Esophagus squamous epithelium (tissue), 5 donors: ENCODE measurements at places on chromosomes 7 and 10.
A peak's percentile ranks its signal among the peaks of the same experiment; 100 is the strongest.

GRCh38 chr10:11162828-11163599 is 145.3 kb downstream of the CELF2 start:
- peak overlapping the region; percentile 83 for H3K27ac ChIP-seq
- H3K4me3 ChIP-seq: peak overlapping the region; percentile 76
- DNase-seq: peak; percentile 61
- peaks cover 5% of the 10 kb centered on the region for H3K27me3 ChIP-seq
- peaks cover 4% of the 10 kb centered on the region for H3K4me1 ChIP-seq
- no peaks in the 10 kb centered on the region for H3K36me3 ChIP-seq

DNA sequence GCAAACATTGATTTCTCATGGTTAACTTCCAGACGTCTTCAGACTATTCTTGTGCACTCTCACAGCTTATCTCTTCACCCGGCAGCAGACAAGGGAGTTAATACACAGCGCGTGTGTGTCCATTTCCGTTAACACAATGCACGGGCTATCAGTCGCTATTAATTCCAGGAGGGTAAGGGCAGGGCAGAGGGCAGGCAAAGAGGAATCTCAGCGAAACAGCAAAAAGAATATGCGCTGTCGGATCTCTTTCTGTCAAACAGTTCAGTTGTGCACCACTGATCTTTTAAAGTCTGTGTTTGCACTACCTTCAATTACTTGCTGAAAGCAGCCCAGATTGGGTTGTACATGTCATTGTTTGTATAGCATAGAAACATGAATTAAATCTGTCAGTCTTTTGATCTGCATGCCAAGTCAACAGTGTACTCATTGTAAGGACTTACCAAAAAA is 41.1 kb upstream of the CABCOCO1 start:
- no peak for DNase-seq
- no peak overlapping the region for H3K4me3 ChIP-seq
- no peak overlapping the region for H3K27ac ChIP-seq
- H3K4me1 ChIP-seq: no peaks in the 10 kb centered on the region
- H3K36me3 ChIP-seq: no peaks in the 10 kb centered on the region

DNA sequence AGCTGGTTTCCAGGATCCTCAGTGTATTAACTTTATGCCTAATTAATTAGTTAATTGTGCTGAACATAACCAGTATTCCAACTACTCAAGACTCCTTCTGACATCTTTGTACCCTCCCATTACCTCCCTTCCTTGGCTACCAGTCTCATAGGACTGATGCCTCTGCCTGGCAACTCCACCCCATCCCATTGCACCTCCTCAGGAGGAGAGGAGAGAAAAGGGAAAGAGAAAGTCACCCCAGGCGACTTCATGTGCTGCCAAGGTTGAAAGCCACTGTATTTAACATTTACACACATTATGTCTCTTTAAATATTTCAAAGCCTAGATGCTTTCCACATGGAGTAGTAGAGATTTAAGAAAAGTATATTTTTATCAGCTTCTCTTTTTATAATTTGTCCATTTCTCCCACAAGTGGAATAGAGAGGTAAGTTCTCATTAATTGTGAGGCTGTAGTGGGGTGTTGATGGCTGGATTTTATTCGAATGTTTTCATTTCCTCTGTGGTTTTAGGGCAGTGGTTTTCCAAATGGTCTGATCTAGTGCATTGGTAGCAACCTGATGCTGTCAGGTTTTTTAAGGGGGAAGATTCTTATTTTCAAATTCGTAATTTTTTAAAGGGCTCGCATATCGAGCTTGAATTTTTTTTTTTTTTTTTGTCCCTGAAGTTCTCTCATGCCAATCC is 148.0 kb downstream of the BICC1 start:
- no peaks in the 10 kb centered on the region for H3K36me3 ChIP-seq
- DNase-seq: no peak
- no peaks in the 10 kb centered on the region for H3K27me3 ChIP-seq
- no peak overlapping the region for H3K27ac ChIP-seq
- no peaks in the 10 kb centered on the region for H3K4me1 ChIP-seq

DNA sequence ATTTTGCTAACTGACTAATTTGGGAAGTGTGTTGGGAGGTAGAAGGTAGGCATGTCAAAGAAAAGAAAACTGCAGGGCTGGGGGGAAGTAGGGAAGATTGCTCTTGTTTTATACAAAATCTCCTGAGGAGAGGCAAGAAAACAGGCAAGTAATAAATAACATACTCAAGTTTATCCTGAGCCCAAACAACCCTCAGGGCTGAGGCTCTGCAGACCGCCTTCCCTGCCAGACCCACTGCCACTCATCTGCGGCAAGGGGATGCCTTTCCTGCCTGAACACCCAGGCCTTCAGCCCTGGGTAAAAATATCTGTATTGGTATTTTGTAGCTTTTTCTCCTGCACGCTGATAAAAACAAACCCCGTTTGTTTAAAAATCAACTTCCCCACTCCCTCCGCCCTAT is 399.8 kb upstream of the NFE2L3 start:
- no peaks in the 10 kb centered on the region for H3K4me1 ChIP-seq
- H3K27ac ChIP-seq: peak overlapping the region; percentile 81
- no peak for DNase-seq
- no peak overlapping the region for H3K4me3 ChIP-seq
- H3K36me3 ChIP-seq: no peaks in the 10 kb centered on the region

GRCh38 chr10:49512121-49512809 is 26.7 kb downstream of the ERCC6 start:
- H3K4me1 ChIP-seq: peaks cover 4% of the 10 kb centered on the region
- H3K36me3 ChIP-seq: peaks cover 30% of the 10 kb centered on the region
- no peaks in the 10 kb centered on the region for H3K27me3 ChIP-seq
- H3K4me3 ChIP-seq: no peak overlapping the region
- no peak overlapping the region for H3K27ac ChIP-seq
- no peak for DNase-seq

DNA sequence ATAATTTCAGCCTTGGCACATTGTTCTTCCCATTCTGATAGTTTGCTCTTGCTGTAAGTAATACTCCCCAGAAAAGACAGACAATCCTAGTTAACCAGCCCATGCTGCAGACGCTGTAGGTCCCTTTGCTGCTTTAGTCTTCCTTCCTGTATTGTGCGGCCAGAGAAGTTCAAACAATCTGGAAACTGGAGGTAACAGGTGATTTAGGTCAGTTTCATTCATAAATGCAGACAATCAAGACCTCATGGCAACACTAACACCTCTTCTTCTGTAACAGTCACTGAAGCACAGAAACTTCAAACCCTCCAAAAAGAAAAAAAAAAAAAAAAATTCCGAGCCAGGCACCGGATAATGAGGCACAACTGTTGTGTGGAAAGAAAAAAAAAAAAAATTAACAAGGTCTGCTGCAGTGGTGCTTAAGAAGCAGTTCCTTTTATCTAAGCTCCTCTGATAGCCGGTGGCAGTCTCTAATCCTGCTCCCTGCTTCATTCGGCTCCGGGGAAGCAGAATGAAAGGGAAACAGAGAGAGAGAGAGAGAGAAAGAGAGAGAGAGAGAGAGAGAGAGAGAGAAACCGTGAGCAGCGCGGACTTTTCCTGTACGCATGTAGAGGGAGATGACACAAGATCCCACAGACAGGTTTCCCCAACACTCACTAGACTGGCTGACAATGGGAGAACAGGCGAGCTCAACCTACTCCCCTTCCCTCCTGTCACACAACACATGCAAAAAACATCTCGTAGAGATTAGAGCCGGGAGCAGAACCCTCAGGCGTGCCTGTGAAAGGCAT is at the start of gene SEMA3A:
Gene SEMA3A, minus strand, starts transcription at position 306 of the 788 bp plus-strand sequence. Its CDS starts 203 bp downstream, at position 103.
- peak within 1 kb of the TSS; percentile 79 for H3K27ac ChIP-seq
- DNase-seq: no peak
- H3K4me3 ChIP-seq: peak within 1 kb of the TSS; percentile 21
- no peaks in the 10 kb centered on the region for H3K27me3 ChIP-seq
- H3K4me1 ChIP-seq: no peaks in the 10 kb centered on the region

DNA sequence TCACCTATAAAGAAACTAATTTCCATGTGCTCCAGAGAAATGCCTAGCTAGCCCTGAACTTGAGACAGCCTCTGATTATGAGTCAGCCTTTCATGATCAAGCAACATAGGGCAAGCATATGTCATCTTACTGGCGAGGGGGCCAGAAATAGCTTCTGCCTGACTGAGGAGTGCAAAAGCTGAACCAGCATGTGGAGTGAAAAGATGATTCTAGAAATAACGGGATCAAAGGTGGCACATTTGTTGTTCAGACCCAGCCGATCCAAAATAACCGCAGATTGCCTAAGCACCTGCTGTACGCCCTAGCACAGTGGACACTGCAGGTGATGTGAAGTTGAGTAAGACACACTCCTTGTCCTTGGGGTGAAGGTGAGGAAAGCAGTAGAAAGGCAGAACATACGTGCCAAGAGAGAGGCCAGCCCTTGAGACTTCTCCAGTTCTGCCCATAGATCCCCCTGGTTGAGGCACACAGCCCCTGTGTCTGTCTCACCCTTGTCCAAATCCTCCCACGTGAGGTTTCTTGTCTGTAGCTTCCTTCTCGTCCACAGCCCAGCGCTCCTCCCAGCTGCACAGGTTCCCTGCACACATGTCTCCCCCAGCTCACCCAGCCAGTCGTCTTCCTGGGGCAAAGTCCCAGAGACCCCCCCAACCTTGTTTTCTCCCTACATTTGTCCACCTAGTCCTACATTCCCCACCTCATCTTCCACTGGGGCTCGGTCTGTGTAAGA is 2.8 kb upstream of the BCL7B start:
- no peak overlapping the region for H3K4me3 ChIP-seq
- H3K36me3 ChIP-seq: no peaks in the 10 kb centered on the region
- no peak overlapping the region for H3K27ac ChIP-seq
- DNase-seq: no peak
- peaks cover 13% of the 10 kb centered on the region for H3K4me1 ChIP-seq

GRCh38 chr10:29987471-29987870 is 71.9 kb downstream of the JCAD start:
- H3K27me3 ChIP-seq: no peaks in the 10 kb centered on the region
- no peaks in the 10 kb centered on the region for H3K4me1 ChIP-seq

GRCh38 chr10:34884272-34884952 is 69.3 kb upstream of the PARD3 start:
- H3K4me1 ChIP-seq: peaks cover 55% of the 10 kb centered on the region
- H3K4me3 ChIP-seq: peak overlapping the region; percentile 8
- no peak for DNase-seq
- H3K27ac ChIP-seq: peak overlapping the region; percentile 75
- no peaks in the 10 kb centered on the region for H3K36me3 ChIP-seq

DNA sequence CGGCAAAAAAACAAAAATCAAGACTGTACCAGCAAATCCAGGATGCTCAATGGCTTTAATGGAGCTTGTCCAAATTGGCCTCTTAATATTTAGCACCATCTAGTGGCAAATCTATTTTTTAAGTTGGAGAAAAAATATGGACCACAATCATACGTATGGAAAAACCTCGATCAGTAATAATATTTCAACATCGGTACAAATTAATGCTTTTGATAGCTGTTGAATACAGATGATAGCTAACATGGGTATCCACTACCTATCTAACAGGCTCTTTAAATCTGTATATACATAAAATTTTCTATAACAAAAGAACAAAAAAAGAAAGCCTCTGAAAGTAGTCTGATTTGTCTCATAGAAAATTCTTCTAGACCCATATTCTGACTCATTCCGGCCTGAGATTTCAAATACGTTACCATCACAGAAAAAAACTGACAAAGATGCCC is 29.2 kb downstream of the COA1 start:
- H3K4me1 ChIP-seq: no peaks in the 10 kb centered on the region
- H3K36me3 ChIP-seq: no peaks in the 10 kb centered on the region
- no peaks in the 10 kb centered on the region for H3K27me3 ChIP-seq
- no peak for DNase-seq
- H3K4me3 ChIP-seq: no peak overlapping the region

- no peak overlapping the region for H3K4me3 ChIP-seq
- H3K27me3 ChIP-seq: no peaks in the 10 kb centered on the region
- DNase-seq: no peak
- no peaks in the 10 kb centered on the region for H3K4me1 ChIP-seq
- no peak overlapping the region for H3K27ac ChIP-seq
These were observed 44.8 kb downstream of the GNAT3 start for GRCh38 chr7:80467069-80467468.

DNA sequence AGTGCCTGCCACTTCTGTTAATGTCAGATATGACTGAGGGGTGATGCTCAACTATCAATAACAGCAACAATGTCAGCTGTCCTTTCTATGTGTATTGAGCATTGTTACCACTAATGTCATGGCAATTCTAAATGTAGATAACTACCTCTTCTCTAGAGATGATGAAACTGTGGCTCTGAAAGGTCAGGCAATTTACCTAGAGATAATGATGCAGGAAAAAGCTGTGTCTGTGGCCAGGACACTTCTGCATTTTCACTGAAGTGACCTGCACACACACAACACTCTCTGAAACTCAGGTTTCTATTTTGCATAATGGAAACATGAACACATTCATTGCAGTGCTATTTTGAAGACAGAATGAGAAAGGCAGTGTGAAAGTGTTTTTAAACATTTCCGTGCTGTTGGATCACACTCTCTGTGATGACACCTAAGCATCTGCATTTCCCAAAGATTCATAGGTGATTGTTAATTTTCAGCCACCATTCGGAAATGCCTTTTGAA is 148.2 kb downstream of the KCND2 start:
- no peak overlapping the region for H3K27ac ChIP-seq
- H3K4me1 ChIP-seq: no peaks in the 10 kb centered on the region
- no peak overlapping the region for H3K4me3 ChIP-seq

- no peaks in the 10 kb centered on the region for H3K27me3 ChIP-seq
- peaks cover 20% of the 10 kb centered on the region for H3K4me1 ChIP-seq
- peak overlapping the region; percentile 75 for H3K4me3 ChIP-seq
- H3K36me3 ChIP-seq: no peaks in the 10 kb centered on the region
These were observed 1.1 kb downstream of the AIFM2 start for GRCh38 chr10:70131560-70131937.

DNA sequence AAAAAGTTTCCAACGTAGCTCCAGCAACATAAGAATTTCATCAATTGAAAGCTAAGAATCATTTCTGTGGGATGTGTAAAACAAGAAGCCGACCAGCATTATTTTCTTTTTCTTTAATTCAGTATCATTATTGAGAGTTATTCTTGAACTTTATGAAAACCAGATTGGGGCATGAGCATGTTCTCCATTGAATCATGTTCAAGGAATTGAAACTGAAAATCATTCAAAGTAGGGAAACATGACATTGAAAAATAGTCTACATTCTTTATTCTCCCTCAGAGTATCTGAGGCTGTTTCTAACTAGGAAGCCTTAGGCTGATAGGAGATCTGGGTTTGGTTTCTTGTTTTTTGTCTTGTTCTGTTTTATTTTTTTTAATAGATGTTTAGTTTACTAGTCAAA is 253.7 kb downstream of the DYNC1I1 start:
- H3K36me3 ChIP-seq: no peaks in the 10 kb centered on the region
- no peak for DNase-seq
- no peak overlapping the region for H3K27ac ChIP-seq
- H3K27me3 ChIP-seq: no peaks in the 10 kb centered on the region
- H3K4me1 ChIP-seq: no peaks in the 10 kb centered on the region

DNA sequence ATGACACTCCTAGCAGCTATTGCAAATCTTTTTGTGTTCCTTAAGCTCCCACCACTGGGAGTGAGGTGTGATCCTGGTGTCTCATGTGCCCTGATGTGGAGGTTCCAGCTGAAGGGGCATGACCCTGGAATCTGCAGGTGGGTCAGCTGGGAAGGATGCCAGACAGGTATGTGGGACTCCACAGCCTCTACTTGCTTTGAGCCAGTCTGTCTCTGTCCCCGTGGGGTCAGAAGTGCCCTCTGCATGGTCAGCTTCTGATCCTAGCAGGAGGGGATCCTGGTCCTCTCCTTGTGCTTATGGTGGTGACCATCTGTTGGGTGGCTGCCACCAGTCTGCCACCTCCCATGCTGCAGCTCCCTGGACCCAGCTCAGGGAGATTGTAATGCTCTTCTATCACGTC is 51.1 kb upstream of the COMTD1 start:
- H3K4me3 ChIP-seq: no peak overlapping the region
- H3K4me1 ChIP-seq: peaks cover 14% of the 10 kb centered on the region
- no peak overlapping the region for H3K27ac ChIP-seq
- peaks cover 3% of the 10 kb centered on the region for H3K36me3 ChIP-seq

GRCh38 chr10:24848195-24848594 is 104.2 kb downstream of the PRTFDC1 start:
- no peaks in the 10 kb centered on the region for H3K27me3 ChIP-seq
- H3K4me3 ChIP-seq: no peak overlapping the region
- peaks cover 27% of the 10 kb centered on the region for H3K4me1 ChIP-seq
- H3K36me3 ChIP-seq: no peaks in the 10 kb centered on the region
- H3K27ac ChIP-seq: no peak overlapping the region
- DNase-seq: no peak
